Stimulated activated CD4-positive, alpha-beta T cell treated with anti-CD3 and anti-CD28 coated beads, Interleukin-15, amount 100 ng/mL, for 1 hour (primary cell): ENCODE measurements at places on chromosomes 16 and 17.

DNA sequence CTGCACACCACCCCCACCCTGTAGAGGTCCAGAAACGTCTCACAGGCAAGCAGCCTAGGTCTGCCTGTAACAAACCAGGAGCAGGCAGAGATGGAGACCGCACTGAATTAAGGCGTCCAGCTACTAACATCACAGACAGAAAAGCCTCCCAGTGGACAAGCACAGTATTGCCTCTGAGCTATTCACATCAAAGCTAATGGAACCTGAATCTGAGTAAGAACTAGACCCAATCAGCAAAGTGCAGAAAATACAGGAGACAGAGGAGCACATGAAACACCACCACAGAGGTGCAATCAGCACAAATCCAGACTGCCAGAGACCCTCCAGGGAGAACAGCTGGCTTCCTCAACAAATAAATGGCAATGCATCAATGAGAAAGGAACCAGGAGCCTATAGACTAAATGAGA lies 22.2 kb upstream of the PEMT start:
- DNase-seq, result no peak

GRCh38 chr17:47684535-47685193 lies 9.3 kb upstream of the TBKBP1 start:
- no peak for DNase-seq

DNA sequence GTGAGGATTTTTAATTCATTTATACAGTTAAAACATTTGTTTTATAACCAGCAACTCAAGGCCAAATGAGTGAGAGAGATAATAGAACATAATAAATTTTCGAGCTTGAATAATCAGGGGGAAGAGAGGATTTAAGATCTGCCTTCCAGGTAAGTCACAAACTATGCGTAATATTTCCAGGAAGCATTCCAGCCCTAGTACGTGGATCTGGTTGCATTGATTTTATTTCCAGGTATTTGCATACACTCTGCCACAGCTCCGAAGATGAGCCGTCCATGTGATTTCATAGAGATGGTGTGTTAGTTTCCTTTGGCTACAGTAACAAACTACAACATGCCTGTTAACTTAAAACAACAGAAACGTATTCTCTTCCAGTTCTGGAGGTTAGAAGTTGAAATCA lies 3.5 kb downstream of the DYNLRB2 start:
- DNase-seq, result no peak

GRCh38 chr16:80318107-80318506 lies 222.7 kb upstream of the DYNLRB2 start:
- no peak for DNase-seq

- peak; percentile 71 for DNase-seq
These were observed 3.2 kb upstream of the DBNDD1 start for GRCh38 chr16:90022209-90023077.

DNA sequence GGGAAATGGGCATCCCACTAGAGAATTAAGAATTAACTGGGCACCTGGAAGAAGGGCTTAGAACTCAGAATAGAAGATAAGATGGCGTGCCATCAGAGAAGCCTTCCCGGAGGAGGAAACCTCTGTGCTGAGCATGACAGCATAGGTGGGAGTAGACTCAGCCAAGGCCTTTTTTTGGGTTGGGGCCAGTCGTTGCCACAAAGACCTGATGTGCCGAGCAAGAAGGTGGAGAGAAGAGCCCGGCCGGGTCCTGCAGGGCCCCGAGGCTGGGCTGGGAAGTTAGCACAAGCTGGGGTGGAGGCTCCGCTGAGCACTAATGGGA lies 1.1 kb upstream of the RAB11FIP4 start:
- no peak for DNase-seq

DNA sequence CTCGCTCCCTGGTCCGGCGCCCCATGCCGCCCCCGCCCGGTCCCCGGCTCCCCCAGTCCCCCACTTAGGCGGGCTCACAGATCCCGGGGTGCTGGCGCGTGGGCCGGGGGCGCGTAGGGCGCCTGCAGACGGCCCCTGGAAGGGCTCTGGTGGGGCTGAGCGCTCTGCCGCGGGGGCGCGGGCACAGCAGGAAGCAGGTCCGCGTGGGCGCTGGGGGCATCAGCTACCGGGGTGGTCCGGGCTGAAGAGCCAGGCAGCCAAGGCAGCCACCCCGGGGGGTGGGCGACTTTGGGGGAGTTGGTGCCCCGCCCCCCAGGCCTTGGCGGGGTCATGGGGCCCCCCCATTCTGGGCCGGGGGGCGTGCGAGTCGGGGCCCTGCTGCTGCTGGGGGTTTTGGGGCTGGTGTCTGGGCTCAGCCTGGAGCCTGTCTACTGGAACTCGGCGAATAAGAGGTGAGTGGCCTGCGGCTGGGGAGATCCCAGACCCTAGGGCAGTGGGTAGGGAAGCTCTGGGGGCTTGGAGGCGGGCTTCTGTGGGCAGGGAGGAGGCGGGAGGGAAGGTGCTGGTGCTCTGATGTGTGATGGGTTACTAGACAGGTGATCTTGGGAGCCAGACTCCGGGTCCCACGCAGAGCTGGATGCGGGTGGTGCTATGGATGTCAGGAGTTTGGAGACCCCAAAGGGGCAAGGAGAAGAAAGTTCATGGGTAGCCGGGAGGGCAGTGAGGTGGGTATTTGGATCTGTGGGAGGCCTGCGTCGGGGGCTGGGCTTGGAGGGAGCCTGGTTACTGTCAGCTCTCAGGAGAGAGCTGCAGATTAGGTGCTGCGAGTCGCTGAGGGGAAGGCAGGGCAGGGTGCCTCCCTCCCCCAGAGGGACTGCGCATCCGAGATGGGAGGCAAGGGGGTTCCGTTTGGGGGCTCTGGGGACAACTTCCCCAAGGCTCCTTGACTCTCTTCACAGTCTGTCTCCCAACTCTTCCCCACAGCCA lies 560 bp downstream of the EFNB3 start:
- DNase-seq, result no peak

- DNase-seq, result no peak
These were observed 674 bp downstream of the TOM1L1 start for GRCh38 chr17:54901230-54901822.

DNA sequence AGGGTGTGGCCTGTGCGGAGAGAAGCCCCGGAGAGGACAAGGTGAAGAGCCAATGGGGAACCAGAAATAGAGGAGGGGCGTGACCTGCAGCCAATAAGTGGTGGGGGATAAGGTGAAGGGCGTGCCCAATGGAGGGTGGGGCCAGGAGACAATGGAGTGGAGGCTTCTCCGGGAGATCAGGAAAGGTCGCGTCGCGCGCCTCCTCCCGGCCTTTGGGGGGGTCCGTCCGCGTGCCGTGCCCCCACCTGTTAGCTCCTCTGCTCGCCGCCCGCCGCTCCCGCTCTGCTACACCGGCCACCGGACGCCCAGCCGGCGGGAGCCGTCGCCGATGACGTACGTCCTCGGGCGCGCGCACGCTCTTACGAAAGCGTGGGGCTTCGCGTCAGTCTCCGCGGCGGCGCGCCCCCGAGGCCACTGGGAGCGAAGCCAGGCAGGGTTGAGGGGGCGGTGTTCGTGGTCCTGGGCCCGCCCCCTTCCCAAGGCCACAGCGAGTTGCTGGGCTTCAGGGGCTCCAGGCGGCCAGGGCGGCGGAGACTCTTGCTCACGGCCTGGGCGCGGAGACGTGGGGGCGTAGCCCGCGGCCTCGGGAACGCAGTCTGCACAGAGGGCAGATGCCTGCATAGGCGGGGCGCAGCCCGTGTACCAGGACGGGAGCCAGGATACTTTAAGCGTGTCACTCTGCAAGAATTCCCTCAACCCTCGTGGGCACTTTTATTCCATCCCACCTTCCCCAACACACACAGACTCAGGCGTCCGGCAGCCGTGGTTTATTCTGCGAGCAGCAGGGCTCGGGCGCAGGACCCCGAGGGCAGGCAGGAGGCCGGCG lies at the start of gene MATCAP1:
Gene MATCAP1, minus strand, starts transcription at position 337 of the 826 bp plus-strand sequence. CDS start 3,353 bp downstream, outside the sequence.
- peak; percentile 77 for DNase-seq

DNA sequence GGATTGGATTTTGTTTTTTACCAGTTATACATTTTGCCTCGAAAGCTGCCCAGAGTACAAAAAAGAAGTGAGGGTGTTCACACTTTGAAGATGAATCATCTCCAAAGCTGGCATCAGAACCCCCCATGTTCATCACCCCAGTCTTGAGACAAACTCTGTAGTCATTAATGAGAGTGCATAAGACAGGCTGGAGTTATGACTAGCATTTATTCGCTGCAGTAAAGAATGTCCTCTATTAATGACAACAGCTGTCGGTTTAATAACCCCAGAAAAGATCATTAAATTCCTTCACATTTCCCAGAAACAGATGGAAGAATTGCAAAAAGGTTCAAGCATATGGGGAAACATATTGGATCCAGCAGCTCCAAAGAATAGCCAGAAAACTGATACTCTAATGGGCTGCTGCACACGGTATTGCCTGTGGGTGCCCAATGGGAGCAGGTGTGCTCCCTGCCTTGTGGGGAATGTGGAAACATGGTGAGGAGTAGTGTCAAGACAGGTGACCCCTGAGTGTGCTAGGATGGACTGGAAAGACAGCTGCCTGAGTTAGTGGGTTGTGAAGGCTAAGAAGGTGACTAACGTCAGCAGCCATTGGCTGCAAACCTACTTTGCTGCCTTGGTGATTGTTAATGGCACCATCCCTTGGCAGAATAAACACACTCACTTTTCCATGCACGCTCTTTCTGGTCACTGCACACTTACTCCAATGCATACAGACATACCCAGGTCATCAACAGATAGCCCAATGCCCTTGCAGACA lies 81.9 kb downstream of the AIPL1 start:
- DNase-seq, result no peak

- no peak for DNase-seq
These were observed 74.9 kb upstream of the BCAR1 start for GRCh38 chr16:75326333-75326732.

GRCh38 chr17:30222251-30222650 lies 13.2 kb downstream of the SLC6A4 start:
- DNase-seq, result no peak

- DNase-seq, result no peak
These were observed 7.2 kb upstream of the MRTFB start for GRCh38 chr16:14063618-14064581.

- DNase-seq, result no peak
These were observed 5.7 kb upstream of the HSD17B1 start for GRCh38 chr17:42547001-42547461.

DNA sequence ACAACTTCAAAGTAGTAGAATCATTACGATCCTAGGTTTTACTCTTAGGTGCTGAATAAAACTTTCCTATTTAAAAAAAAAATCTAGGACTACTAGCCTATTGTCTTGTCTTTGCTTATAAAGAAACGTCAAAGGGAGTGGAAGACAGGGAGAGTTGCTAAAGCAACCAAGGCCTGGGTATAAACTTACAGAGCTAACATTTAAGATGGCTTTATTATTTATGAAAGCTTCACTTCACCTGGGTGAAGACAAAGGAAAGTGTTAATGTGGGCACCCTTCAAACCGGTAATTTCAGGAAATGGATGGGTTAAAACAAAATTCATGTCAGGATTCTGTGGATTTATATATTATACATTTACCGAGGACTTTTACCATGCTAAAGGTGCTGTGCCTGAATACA lies 2.5 kb downstream of the DUSP14 start:
- no peak for DNase-seq

DNA sequence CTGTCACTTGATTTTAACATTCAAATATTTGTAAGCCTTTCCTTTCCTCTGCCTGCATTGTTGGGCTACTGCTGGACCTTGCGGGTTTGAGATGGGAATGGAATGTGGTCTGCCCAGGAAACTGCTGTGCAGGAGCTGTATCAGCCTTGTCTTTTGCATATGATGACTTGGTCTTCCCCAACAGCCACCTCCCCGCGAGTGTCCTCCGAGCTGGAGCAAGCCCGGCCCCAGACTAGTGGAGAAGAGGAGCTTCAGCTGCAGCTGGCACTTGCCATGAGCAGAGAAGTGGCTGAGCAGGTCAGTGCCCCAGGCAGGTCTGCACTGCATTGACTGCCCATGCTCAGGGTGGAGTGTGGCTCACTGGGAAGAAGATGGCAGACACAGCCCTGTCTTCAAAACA lies 52.8 kb downstream of the B9D1 start:
- DNase-seq, result no peak

- no peak for DNase-seq
These were observed 22.9 kb downstream of the ZC3H7A start for GRCh38 chr16:11774065-11774626.

DNA sequence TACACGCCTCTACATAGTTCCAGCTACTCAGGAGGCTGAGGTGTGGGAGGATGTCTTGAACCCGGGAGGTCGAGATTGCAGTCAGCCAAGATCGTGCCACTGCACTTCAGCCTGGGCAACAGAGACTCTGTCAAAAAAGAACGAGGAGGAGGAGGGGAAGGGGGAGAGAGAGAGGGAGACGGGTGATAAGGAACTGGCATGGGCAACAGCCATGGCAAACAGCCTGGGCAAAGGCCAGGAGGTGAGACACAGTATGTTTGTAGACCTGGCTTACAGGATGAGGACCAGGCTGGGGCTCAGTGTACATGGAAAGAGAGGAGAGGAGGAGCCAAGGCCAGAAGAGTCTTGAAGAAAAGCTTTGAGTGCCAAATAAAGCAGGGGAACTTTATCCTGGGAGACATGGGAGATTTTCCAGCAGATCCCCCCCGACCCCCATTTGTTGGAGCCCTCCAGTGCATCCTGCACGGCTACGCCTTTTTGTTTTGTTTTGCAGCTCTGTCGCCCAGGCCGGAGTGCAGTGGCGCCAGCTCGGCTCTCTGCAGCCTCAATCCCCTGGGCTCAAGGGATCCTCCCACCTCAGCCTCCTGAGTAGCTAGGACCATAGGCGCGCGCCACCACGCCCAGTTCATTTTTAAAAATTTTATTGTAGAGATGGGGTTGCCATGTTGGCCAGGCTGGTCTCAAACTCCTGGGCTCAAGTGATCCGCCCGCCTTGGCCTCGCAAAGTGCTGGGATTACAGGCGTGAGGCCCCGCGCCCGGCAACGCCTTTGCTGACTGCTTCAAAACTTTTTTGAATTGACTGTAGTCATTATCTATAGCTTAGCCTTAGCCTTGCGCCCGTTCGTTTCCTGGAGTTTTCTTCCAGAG lies 1.3 kb upstream of the ALKBH5 start:
- no peak for DNase-seq

DNA sequence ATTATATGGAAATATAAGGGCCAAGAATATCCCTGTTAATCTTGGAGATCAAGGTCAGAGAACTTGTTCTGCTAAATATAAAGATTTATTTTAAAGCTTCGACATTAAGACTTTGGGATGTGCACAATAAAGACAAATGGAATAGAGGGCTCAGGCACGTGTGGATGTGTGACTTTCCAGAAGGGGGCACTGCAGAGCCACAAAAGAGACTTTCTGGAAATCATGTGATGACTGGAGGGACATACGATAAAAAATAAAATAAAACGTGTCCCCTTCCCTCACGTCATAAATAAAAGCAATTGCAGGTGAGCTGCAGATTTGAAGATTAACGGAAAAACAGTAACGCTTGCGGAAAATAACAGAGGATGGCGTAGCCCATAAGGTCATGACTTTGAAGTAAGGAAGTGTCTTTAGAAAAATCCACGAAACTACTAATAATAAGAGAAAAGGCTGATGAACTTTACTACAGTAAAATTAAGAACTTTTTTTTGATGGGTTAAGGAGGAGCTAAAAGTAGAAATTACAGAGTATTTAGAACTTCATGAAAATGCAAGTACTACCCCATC lies 9.4 kb upstream of the ENGASE start:
- DNase-seq, result no peak
